Left ventricle myocardium superior (tissue), 1 donor: ENCODE measurements at places on chromosomes 13 and 19.

DNA sequence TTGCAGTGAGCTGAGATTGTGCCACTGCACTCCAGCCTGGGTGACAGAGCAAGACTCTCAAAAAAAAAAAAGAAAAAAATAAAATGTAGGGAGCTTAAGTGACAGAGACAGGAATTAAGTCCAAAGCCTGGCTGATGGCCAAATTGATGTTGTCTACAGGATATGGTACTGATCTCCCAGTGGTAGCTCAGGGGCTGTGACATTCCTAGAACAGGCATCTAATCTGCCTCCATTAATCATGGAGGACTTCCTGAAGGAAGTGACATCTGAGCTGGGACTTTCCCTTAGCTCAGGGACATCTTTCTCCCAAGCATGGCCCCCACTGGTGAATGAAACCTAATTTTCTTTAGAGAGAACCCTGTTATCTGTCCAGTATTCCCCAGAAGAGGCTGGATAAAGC lies 11.4 kb upstream of the EDDM13 start:
- no peak for DNase-seq

DNA sequence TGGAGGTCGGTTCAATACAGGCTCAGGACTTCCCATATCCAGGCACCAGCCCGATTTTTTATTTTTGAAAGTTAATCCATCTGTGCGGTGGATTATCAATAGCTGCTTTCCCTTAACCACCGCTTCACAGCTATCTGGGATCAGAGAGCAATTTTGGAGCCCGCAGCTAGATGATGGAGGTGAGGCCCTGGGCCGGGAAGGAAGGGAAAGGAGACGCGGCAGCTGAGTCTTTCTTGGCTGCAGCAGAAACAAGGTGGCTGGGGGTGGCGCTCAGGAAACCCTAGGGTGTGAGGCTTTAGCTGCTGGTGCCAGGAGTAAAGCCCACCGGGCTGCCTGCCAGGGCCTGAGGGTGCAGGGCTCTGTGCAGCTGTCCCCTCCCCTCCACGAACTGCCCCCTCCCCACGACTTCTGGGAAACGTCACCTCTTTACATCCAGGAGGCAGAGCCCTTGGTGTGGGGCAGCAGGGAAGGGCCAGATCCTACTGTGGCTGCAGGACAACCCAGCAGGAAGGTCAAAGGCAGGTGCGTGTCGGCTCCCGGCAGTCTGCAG lies 307.0 kb downstream of the ZNF536 start:
- DNase-seq: no peak

- no peak for DNase-seq
Measured at GRCh38 chr13:95585867-95586266, 33.3 kb downstream of the CLDN10 start.

DNA sequence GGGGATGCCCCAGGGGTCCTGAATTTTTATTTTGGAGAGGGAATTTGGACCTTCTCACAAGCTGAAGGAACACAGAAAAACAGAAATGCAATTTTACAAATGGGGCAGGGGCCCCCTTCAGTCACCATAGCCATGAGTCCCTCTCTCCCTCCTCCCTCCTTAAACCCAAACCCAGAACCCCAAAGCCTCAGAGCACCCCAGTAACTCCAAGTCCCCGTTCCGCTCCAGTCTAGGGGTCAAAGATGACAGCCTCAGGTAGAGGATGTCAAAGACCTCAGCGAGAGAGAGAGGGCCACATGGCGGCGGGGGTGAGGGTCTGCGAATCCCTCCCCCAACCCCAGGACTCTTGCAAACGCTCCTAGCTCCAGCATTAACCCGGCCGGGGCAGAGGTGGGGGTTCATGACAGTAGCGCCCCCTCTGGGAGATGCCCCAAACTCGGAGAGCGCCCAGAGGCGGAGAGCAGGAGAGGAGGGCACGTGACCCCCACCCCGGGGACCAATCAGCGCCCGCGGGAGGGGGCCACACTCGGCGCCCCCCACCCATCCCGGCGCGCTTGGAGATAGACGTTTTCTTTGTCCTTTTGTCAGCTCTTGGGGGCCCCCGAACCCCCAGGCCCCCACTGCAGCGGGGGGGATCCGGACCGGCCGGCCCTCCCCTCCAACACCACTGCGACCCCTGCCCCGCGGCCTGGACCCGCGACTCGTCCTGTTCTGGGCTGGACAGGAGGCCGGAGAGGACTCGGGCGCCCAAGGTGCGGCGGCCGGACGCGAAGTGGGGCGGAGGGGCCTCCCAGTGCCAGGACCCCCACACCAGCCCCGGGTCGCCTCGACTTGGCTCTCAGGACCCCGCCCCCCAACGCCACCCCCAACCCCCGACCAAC lies 20.8 kb upstream of the SEMA6B start:
- DNase-seq: no peak
